NCI-H774 (cell line): ENCODE measurements at places on chromosomes 2 and 18.

GRCh38 chr18:50069422-50069821 is 125.5 kb downstream of the MYO5B start:
- no peak for DNase-seq

- DNase-seq, result no peak
These were observed 42.5 kb downstream of the POU3F3 start for GRCh38 chr2:104896446-104896845.

DNA sequence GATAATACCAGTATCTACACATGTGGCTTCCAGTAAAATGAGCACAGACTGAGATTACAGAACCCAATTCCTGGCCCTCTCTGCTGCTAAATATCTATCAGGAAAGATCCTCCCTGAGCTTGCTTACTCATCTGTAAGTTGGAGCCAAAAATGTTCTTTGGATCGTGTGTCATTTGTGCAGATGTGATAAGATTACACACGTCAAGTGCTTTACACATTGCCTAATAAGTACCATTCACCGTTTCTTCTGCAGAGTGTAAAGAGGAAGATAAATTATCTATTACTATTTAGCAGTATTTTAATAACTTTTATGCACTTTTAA is 23.2 kb upstream of the SLC20A1 start:
- no peak for DNase-seq

DNA sequence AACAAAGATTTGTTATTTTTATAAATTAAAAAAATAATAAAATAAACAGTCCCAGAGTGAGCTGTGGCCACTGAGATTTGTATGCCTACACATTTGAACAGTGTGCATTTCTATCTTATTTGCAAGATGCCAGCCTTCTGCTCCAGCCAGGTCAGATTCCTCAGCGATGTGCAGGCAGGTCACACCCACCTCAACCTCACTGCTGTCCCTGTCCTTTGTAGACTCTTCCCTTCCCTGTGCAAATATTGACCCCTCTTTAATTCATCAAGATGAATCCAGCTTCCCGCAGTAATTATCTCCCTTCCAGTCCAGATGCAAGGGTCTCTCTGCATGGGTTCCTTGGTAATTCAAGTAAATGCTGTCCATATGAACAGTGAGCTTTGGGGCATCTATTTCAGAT is 256.2 kb downstream of the PIEZO2 start:
- DNase-seq, result no peak

- no peak for DNase-seq
These were observed 77.5 kb downstream of the EIF2AK3 start for GRCh38 chr2:88549616-88550292.

DNA sequence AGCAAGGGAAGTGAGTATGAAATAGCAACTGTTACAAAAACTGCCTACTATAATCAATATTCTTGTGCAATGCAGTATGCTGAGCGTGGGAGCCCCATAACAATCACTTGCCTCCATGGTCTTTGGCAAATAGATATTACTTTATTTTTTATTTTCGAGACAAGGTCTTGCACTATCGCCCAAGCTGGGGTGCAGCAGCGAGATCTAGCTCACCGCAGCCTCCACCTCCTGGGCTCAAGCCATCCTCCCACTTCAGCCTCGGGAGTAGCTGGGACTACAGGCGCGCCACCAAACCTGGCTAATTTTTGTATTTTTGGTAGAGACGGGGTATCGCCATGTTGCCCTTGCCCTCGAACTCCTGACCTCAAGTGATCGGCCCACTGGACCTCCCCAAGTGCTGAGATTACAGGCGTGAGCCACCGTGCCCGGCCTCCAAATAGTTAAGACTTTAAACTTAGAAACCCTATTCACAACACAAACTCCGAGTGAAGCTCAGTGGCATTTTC is 1.2 kb upstream of the CCNT2 start:
- no peak for DNase-seq

DNA sequence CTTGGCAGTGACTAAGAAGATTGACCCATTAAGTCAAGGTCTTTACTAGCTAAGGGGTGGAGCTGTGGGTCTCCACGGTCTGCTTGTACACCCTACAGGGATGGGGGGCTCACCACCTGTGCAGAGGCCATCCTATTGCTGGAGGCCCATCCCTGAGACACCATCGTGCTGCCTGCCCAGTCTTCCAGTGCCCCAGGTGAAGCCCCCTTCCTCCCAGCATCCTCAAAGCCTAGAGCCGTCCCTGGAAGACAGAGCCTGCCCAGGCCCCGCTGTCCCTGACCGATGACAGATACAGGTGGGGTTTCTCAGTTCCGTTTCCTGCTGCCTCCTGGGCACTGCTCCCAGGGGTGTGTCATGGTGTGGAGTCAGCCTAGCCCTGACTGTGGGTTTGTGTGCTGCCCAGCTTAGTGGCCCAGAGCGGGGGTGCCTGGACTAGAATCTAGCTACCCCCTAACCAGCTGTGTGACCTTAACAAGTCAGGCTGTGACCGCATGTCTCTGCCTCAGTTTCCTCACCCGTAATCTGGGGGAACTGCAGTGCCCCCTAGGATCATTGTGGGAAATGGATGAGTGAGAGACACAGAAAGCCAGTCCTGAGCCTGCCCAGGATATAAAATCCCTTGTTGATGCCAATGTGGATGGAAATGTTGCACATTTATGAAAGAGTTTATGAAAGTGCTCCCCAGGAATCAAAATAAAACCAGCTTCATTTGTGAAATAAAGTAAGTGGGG is 2.0 kb downstream of the OTOS start:
- no peak for DNase-seq

DNA sequence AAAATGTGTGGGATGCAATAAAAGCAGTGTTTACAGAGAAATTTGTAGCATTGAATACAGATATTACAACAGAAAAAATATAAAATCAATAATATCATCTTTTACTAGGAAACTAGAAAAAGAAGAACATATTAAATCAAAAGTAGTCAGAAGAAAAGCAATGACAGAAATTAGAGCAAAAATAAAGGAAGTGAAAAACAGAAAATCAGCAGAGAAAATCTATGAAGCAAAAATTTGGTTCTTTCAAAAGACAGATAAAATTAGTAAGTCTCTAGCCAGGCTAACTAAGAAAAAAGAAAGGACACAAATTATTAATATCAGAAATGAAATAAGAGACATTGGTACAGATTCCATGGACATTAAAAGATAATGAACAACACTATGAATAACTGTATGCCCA is 212.0 kb upstream of the MGAT5 start:
- DNase-seq, result no peak

DNA sequence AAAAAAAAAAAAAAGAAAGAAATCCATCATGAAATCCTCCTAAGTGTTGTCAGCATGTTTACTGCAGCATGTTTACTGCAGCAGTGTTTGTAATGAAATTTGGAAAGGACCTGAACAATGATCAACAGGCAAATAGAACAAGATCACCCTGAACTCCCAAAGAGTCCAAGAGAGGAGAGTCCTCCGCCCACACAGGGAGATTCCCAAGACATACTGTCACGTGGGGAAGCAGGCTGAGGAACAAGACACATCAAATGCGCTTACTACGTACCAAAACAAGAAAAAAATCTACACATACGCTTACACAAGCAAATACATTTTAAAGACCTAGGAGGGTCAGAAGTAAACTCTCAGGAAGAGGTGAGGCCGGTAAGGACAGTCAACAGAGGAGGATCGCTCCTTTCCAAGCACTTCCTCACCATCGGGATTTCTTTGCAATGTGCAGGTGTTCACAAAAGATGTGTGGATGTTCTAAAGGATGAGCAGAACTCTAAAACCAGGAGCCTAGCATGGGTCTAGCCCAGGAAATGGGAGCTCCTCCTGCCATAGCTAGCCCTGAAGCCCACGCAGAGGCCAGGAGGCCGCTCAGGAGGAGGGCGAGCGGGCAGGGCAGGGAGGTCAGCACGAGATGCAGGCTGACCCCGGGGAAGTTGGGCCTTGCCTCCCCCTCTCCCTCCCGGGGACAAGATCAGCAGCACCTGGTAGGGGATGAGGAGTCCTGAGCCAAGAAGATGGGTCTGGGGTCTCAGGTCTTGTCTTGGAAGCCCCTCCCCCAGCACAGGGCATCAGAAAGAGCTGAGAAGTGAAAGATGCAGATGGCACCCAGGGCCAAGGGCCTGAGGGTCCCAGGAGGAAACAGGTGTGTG is 66.4 kb downstream of the ZNF516 start:
- DNase-seq, result no peak

GRCh38 chr18:77551055-77551454 is 301.4 kb downstream of the GALR1 start:
- DNase-seq, result no peak

DNA sequence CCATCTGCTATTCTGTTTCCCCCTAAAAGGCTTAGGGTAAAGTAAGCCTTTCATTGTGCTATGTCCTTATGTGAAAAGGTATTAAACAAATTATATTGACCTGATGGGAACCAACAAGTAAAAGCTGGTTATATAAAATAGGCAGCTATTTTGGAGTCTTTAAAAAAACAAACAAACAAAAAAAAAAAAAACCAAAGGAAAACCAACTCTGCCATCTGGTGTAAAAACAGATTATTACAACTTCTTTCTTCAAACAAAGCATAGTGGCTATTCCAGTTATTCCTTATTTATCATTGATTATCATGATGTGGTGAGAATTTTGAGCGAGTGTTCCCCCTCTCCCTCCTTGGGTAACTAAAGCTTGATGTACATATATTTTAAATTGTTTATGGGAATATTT is 122.3 kb upstream of the FHL2 start:
- no peak for DNase-seq

DNA sequence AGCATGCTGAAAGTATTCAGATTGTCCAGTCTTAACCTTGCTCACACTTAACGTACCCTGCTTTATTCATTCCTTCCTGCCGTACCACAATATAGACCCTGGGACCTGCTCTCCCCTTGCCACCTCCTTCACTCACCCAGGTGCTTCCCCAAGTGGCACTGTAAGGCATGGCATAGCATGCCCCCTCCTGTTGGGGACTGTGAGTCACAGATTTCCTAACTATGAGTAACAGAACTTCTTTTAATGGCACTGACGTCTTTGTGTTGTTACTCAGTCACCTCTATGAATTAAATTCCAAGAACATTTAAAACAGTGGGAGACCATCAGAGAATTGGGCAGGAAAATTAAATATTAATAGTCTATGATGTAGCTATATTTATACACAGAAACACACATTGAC is 117.2 kb downstream of the CTNNA2 start:
- no peak for DNase-seq

GRCh38 chr2:100142393-100142792 is at the start of gene AFF3:
TSS of gene AFF3 (minus strand) at chr2:100142590. CDS start at chr2:100104454, 38,136 bp downstream.
- no peak for DNase-seq

DNA sequence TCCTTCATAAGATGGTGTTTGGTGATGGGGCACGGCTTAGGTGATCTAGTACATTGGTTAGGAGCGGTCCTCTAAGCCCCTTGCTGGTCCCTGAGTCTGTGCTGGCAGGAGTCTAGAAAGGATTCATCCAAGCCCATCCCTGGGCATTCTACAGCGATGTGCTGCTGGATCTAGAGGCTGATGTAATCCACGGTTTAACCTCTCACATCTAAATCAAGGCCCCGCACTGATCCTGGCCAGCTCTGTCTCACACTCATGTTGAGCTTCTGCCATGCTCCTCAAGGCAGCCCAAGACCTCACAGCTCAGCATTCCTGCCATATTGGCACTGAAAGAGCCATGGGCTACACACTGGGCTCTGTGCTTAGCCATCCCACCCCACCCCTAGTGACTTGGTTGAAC is 664.8 kb downstream of the STK39 start:
- no peak for DNase-seq

DNA sequence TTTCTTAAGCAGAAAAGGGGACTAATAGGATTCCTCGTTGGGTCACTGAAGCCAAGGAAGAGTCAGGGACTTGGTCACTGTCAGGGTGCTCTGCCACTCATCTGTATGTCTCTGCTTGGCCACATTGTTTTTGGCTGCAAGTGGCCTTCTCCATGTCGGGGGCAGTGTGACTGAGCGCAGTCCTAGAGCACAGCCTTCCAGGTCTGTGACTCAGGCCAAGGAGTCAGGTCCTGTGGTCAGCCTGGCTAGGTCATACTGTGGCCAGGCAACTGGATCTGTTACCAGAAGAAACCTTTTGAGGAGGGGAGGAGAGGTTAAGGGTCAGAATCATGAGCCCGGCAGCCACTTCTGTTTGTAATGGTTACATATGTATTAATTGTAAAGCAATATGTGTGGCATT is 61.3 kb downstream of the GALNT1 start:
- no peak for DNase-seq

DNA sequence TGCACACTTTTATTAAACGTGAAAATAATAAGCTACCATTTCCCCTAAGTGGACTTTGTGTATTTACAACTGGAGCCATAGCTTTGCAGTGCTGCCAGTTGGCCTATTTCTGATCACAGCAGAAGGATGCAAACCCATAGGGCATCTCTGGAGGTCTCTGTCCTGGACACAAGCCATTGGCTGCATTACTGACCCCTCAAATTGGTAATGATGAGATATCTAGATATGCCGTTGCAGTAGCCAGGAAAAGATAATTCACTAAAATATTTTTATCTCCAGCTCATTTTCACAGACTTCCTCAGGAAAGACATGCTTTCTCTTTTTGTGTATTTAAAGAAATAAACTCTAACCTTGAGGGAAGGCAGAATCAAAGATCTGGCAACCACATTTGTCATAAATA is 182.5 kb downstream of the TDRD15 start:
- DNase-seq, result no peak

- DNase-seq, result no peak
These were observed 31.3 kb downstream of the TMEM247 start for GRCh38 chr2:46510598-46511177.

- no peak for DNase-seq
These were observed 118.8 kb upstream of the LHCGR start for GRCh38 chr2:48874282-48874681.
